Neural crest cell (in vitro differentiated cells): ENCODE measurements at places on chromosomes 3 and 15.

DNA sequence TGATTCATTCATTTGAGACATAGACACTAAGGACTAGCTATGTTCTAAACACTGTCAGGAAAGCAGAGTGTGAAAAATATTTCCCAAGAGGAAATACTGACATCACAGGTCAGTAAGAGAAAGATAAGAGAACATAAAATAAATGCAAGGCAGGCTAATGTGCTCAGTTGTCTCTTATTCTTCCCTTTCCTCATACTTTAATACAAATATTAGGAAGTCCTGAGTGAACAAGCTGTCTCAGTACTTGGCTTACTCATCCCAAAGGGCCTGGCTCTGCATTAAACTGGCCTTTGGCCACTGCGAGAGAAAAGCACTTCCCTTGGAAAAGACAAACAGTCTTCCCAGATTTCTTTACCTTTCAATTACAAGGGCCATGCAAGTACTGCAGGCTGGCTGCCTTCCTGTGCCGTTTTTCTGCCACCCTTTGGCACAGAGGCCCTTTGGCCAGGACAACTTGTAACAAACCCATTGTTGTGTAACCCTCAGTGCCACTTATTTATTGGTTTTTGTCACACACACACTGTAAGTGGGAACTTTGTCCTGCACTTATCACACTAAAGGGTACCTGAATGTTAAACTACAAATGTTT, 31.7 kb downstream of the EDC3 start:
- no peak for DNase-seq

- DNase-seq: no peak
Observed at GRCh38 chr3:151210676-151211381, 7.8 kb upstream of the GPR171 start.

DNA sequence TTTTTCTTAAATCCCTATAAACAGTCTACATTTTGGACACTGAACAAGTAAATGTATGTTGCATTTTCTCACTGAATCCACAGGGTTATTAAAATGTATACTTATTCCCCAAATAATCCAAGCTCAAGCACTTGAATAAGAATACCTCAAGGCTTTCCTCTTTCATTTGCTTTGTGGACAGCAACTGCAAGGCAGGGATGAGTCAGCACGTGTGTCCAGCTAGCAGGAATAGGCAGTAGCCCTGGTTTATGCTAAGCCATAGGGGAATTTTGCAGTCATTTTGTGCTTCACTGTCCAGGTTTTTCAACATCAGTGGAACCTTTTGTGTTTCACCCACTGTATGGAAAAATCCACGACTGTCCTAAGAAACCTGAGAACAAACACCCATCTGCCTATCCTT, 96.7 kb upstream of the KCNMB2 start:
- DNase-seq: no peak

- DNase-seq: no peak
Observed at GRCh38 chr3:150414959-150415358, 6.9 kb downstream of the TSC22D2 start.

DNA sequence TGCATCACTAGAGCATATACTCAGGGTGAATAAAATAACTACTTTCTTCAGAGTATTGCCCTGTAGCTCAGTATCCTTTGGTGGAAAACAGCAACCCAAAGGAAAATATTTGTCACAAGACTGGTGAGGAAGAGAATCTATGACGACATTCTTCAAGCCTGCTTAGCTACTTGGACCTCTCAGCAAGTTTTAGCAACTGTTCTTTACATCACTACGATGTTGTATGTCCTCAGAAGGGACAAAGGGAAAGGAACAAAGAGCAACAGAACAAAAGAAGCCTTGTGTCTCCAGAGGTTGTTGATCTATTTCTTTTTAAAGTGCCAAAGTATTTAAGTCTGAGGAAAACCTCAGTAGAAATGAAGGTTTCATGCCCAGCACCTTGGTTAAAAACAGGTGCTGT, 746.7 kb downstream of the NAALADL2 start:
- no peak for DNase-seq

- no peak for DNase-seq
Observed at GRCh38 chr3:128788268-128788869, 62.4 kb downstream of the RAB7A start.

DNA sequence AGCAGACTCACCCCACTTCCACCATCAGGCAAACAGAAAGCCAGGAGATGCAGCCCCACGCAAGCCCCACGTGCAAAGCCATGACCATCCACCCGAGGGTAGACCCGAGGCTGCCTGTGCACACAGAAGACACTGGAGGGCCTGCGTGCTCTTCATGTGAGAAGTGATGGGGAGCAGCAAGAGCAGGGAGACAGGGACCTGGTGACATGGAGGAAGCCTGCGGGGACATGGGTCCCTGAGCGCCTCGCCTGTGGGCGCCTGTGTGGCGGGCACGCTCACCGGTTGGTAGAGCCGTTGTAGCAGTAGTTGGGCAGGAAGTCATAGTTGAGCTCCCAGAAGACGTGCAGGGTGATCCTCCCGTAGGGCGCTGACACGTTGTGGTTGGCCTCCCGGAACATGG, 65.0 kb downstream of the NIPA2 start:
- no peak for DNase-seq

- DNase-seq: no peak
Observed at GRCh38 chr3:145032791-145033190, 1061.2 kb downstream of the DIPK2A start.

- no peak for DNase-seq
Observed at GRCh38 chr3:130826516-130827182, 67.2 kb upstream of the ATP2C1 start.

DNA sequence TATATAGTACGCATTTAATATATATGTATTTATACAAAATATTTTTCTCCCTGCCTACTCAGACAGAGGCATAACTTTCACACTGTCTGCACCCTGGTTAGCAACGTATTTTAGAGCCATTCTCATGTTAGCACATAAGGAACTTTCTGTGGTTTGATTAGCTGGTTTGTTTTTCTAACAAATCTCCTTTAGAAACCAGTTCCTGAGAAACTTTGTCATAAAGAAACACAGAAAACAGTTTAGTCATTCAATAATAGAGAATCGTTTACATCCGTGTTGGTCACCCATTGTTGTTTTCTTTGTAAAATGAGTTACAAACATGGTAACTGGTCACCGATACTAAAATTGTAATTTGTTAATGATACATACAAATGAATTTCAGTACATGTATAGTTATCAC, 5.9 kb upstream of the NGRN start:
- DNase-seq: no peak

GRCh38 chr3:5051772-5052171, 70.3 kb upstream of the ARL8B start:
- DNase-seq: no peak

DNA sequence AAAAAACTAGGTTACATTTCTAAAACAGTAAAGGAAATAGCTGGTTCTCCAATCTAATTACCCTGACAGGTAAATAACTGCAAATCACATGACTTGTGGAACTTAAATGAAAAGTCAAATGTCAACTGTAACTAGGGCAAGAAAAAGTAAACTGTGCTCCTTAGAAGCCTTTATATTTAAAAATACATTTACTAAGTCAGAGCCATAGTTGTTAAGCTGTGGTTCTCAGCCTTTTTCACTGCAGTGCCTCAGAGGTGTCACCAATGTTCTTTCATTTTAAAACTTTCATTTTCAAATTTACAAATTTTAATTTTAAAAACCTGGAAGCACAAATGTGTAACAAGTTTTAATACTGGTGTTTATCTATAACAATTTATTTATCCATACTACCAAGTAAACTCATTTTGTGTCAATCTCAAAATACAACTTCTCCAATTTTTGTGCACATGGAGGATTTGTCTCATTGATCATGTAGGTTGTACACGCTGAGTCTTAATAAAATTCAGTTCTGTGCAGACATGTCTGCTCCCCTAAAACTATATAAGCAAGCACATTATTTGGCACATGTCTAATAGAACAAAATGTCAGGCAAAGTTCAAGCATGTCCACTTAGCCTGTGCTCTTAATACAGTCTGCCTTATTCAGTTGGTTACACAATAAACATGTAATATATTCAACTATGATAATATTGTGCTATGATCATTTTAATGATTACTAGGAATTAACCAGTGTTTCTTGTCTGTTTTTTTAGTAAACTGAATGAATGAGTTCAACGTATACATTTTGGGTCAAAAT, 70.4 kb downstream of the DLG1 start:
- no peak for DNase-seq

DNA sequence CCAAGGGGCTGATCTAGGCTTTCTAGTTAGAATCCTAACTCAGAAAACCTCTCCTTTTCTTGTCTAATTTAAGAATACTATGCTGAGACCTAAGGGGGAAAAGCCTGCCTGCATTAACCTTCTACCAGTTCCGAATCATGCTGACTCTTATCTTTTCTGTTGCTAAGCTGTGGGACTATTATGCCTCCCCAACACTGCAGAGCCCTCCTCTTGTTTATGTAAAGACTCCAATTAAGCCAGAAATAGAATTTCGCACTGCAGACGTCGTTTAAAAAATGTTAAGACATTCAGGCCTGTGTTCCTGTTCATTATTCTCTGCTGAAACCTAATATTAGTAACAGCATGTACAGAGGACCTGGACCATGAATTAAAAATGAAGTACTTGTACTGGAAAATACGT, 310.6 kb upstream of the ATP11B start:
- no peak for DNase-seq

DNA sequence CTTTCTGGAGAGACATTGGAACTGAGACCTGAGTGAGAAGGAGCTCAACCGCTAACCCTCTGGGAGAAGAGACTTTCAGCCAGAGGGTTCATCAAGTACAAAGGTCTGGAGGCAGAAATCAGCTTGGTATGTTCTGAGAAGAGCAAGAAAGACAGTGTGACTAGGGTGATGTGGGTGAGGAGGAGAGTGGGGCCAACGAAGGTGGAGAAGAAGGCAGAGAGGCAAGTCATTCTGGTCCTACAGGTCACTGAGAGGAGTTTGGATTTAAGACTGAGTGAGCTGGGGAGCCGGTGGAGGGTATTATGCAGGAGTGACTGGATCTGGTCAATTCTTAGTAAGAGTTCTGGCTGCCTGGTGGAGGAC, 12.2 kb downstream of the XIRP1 start:
- DNase-seq: no peak

GRCh38 chr15:74172701-74173379, 670 bp upstream of the ISLR start:
- DNase-seq: no peak

GRCh38 chr3:134663721-134664456, 13.1 kb upstream of the KY start:
- DNase-seq: no peak

GRCh38 chr3:81790117-81790516, 28.7 kb upstream of the GBE1 start:
- no peak for DNase-seq

- DNase-seq: no peak
Observed at GRCh38 chr3:50316657-50317242, 5.8 kb downstream of the HYAL2 start.

DNA sequence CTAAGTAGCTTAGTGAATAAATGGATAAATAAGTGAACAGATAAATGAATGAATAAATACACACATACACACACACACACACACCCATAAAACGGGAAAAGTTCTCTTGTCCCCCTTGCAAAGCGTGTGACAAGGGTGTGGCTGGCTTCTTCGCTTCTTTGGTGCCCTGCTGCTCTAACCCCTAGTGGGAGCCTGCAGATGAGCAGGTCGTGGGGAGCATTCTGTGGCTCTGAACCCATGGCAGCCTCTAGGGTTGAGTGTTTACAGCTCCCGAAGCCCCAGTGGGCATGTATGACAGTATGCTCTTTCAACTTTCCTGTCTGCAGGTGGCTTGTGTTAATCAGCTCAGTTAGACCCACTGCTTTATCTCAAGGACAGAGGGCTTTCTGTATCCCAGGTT, 582.3 kb downstream of the EDEM1 start:
- no peak for DNase-seq

DNA sequence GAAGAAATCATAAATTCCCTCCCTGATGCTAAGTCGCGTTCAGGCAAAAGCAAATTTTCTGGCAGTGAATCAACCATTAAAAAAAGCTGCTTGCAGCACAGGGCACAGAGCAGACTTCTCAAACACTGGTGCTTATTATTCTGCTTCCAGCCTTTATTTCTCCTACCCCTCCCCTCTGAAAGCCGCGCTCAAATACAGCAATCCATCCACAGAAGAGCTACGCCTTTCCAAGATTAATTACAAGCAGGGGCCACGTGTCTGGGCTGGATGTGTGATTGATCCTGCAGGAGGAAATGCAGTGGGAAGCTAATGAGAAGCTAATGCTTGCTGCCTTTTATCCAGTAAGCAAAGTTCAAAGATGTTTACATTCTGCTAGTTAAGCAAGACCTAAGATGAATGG, 134.9 kb upstream of the TOPAZ1 start:
- DNase-seq: no peak

- DNase-seq: no peak
Observed at GRCh38 chr15:74185710-74186348, 12.3 kb downstream of the ISLR start.

DNA sequence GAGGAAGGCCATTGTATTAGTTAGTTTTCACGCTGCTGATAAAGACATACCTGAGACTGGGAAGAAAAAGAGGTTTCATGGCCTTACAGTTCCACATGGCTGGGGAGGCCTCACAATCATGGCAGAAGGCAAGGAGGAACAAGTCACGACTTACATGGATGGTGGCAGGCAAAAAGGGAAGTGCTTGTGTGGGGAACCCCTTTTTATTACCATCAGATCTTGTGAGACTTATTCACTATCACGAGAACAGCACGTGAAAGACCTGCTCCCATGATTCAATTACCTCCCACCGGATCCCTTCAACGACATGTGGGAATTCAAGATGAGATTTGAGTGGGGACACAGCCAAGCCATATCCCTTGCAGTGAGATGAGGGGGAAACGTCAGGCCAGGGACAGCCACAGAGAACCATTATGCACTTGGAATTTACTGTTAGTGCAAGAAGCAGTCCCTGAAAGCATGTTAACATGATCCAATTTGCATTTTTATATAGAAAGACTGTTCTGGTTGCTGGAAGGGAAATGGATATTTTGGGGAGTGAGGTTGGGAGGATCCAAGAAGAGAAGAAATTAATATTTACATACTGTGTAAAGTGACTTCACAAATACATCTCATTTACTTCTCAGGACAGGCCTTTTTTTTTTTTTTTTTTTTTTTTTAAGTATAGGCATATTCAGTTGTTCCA, 87.1 kb downstream of the ARNT2 start:
- no peak for DNase-seq

DNA sequence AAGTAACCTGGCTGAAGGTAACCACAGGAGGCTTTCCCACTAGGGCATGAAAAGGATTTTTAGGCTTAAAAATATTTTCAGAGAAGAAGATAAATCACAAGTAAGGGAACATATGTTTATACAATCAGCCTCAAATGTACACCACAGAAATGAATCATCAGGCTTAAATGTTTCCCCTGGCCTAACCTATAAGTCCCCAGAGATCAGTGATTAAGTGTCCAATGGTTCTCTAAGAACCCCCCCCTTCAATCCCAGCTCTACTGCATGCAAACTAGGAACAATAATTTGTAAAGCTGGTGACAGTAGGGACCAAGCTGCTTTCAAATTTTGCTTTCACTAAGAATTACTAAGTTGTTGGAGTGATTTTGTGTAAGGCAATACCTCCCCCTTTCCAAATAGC, 431.6 kb upstream of the LMCD1 start:
- no peak for DNase-seq

- no peak for DNase-seq
Observed at GRCh38 chr3:121175083-121175482, 267.1 kb downstream of the STXBP5L start.
